Muscle of leg (tissue), 16 donors: ENCODE measurements at places on chromosomes 13 and 19.

DNA sequence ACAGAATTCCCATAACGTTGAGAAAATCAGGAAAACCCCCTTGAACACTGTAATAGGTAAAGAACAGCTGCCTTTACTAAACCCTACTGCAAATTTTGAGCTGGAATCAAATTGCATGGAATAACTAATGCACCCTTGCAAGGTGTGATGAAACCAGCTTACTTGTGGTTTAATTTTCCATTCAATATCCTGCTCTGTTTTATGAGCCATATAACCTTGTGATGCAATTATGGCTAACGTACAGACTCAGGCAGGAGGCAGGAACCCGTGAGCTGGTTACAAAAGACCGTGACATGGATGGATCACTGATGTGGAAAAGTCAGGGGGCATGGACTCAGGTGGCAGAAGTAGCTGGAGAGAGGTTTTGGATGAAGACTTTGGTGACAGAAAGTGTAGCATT lies 438.6 kb downstream of the COG6 start:
- DNase-seq: no peak

DNA sequence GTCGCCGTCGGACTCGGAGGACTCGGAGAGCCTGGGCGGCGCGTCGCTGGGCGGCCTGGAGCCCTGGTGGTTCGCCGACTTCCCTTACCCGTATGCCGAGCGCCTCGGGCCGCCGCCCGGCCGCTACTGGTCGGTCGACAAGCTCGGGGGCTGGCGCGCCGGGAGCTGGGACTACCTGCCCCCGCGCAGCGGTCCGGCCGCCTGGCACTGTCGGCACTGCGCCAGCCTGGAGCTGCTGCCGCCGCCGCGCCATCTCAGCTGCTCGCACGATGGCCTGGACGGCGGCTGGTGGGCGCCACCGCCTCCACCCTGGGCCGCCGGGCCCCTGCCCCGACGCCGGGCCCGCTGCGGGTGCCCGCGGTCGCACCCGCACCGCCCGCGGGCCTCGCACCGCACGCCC lies 2.5 kb upstream of the GRWD1 start:
- DNase-seq: no peak

DNA sequence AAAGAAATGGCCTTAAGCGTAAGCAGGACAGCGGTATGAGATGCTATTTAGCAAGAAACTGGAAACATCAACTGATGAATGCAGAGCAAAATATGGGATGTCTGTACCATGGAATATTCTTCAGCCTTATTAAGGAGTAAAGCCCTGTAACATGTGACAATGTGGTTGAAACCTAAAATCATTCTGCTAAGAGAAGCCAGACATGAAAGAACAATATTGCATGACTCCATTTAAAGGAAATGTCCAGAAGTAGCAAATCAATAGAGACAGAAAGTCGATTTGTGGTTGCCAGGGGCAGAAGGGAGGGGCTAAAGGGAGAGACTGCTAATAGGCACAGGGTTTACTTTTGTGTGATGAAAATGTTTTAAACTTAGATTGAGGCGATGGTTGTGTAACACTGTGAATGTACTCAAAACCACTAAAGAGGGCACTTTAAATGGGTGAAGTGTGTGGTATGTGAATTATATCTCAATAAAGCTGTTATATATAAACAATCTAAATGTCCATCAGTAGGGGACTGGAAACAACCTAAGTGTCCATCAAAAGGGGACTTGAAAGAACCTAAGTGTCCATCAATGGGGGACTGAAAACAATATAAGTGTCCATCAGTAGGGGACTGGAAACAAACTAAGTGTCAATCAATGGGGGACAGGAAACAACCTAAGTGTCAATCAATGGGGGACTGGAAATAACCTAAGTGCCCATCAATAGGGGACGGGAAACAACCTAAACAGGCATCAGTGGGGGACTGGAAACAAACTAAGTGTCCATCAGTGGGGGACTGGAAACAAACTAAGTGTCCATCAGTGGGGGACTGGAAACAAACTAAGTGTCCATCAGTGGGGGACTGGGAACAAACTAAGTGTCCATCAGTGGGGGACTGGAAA lies 45.4 kb downstream of the CCL25 start:
- DNase-seq: no peak

- no peak for DNase-seq
Measured at GRCh38 chr13:52832313-52832712, 16.1 kb downstream of the PCDH8 start.

DNA sequence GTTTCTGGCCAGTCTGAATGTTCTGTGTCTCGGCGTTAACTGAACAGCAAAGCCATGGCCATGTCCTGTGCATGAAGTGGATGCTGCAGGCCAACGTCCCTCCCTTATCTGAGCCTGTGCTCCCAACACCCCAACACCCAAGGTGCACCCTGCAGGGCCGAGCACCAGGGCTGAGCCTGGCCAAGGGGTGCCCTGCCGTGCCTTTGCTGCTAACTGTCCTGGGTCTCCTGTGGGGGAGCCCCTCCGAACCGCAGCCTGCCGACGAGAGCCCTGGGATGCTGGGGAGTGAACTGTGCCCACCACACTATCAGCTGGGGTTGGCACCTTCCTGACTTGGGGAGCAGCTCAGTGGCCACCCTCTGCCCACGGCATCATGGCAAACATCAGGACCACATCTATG lies 17.6 kb downstream of the GPX4 start:
- no peak for DNase-seq

GRCh38 chr13:113414335-113414734 lies 39.0 kb downstream of the ADPRHL1 start:
- DNase-seq: no peak

DNA sequence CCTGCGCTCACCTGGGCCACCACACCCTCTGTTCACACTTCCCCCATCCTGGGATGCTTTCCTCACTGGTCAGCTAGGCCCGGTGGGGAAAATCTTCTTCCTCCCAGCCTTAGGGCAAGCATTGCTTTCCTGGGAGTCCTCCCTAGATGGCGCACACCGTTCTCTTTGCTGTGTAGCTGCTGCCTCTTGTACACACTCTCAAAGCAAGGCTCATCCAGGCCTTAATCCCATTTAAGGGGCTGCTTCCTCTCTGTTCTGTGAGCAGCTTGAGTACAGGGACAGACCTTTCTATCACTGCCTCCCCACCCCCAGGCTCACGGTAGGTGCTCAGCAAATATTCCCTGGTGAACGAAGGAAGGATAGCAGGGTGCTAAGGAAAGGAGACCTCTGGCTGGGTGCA lies 11.1 kb downstream of the SLC7A10 start:
- peak; percentile 59 for DNase-seq

DNA sequence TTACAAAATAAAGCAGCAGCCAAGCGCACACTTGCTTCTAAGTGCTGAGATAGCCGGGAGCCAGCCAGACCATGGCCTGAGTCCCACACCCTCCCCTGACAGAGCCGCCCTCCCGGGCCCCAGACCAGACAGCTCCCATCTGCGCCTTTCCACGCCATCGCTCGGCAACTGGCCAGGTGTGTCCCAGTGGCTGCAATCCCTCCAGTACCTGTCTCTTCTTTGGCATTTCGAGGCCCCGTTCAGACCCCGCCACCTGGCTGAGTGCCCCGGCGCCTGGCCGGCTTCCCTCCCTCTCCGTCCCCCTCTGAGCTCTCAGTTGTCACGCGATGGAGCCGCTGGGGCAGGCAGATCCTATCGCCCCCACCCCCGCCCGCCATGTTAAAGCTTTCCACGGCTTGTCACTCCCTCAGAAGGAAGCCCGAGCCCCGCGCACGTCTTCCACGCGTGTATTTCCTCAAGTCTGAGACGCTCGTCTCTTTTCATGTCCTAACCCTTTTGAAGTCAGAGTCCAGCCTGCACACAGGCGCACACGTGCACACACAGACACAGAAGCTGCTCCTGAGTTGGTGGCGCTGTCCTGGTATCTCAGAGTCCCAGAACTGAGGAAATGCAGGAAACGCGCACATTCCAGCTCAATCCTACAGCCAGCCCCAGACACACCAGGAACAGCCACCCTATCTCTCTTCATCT lies 7.9 kb downstream of the MLLT1 start:
- peak; percentile 81 for DNase-seq
